ENCODE measurements at places on chromosomes 3 and 15. TPM values are rescaled to one million over a fixed set of nuclear protein-coding genes. Genes with fewer than 3 reads are reported as not detected.

GRCh38 chr15:52326756-52327155 lies 31.2 kb upstream of the MYO5C start:
- H3K27ac ChIP-seq, result no peak overlapping the region
- no peaks in the 10 kb centered on the region for H3K36me3 ChIP-seq
- H3K4me1 ChIP-seq, result no peaks in the 10 kb centered on the region
- DNase-seq, result no peak

GRCh38 chr3:108410531-108410984 lies 99.8 kb downstream of the MYH15 start:
- H3K27ac ChIP-seq, result no peak overlapping the region
- H3K27me3 ChIP-seq, result no peaks in the 10 kb centered on the region
- H3K4me1 ChIP-seq, result peaks cover 17% of the 10 kb centered on the region

- H3K27me3 ChIP-seq, result no peaks in the 10 kb centered on the region
- no peak for DNase-seq
- H3K4me1 ChIP-seq, result no peaks in the 10 kb centered on the region
- H3K36me3 ChIP-seq, result no peaks in the 10 kb centered on the region
These were observed 51.5 kb upstream of the COL6A6 start for GRCh38 chr3:130465521-130465920.

GRCh38 chr3:81261996-81262395 lies 499.4 kb downstream of the GBE1 start:
- H3K4me3 ChIP-seq, result no peak overlapping the region
- DNase-seq, result no peak
- no peaks in the 10 kb centered on the region for H3K27me3 ChIP-seq
- H3K27ac ChIP-seq, result no peak overlapping the region
- H3K4me1 ChIP-seq, result no peaks in the 10 kb centered on the region
- H3K36me3 ChIP-seq, result no peaks in the 10 kb centered on the region

GRCh38 chr3:8954938-8955763 lies 8.1 kb downstream of the RAD18 start:
- no peaks in the 10 kb centered on the region for H3K36me3 ChIP-seq
- no peak for DNase-seq
- H3K27ac ChIP-seq, result no peak overlapping the region

- peaks cover 38% of the 10 kb centered on the region for H3K4me1 ChIP-seq
- no peak for DNase-seq
- H3K4me3 ChIP-seq, result no peak overlapping the region
- no peaks in the 10 kb centered on the region for H3K27me3 ChIP-seq
- H3K36me3 ChIP-seq, result no peaks in the 10 kb centered on the region
These were observed 37.7 kb downstream of the SLMAP start for GRCh38 chr3:57793737-57794187.

GRCh38 chr3:161413127-161413854 lies 42.0 kb upstream of the SPTSSB start:
- DNase-seq, result no peak
- no peaks in the 10 kb centered on the region for H3K36me3 ChIP-seq
- H3K27me3 ChIP-seq, result no peaks in the 10 kb centered on the region
- H3K27ac ChIP-seq, result no peak overlapping the region

DNA sequence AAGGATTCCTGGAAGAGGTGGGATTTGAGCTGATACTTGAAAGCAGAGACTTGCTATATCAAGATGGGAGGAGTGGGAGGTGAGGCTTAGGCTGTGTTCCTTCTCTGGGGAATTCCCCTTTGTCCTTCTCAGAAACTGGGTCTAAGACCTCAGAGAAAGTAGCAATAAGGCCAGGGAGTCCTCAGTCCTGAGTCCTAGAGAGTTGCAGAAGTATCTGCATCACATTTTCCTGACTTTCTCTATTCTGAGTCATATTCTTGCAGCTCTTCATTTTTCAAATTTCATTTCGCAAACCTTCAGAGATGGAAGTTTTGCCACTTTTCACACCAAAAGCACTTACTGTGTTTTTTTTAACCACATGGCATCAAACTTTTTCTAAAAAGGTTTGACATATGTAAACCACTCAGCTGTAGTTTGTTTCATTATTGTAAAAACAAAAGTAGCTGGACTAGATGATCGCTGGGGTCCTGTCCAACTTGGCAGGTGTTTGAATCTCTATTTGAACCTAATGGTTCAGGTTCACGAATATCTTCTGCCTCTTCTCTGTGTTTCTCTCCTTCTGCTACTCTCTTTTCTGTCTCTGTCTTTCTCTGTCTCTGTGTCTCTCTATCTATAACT lies 21.3 kb downstream of the COLQ start:
- no peak overlapping the region for H3K27ac ChIP-seq
- no peaks in the 10 kb centered on the region for H3K36me3 ChIP-seq
- DNase-seq, result no peak
- H3K27me3 ChIP-seq, result no peaks in the 10 kb centered on the region
- H3K4me3 ChIP-seq, result no peak overlapping the region

GRCh38 chr3:122533931-122534334 lies 19.2 kb upstream of the KPNA1 start:
- H3K4me3 ChIP-seq, result no peak overlapping the region
- DNase-seq, result no peak
- H3K36me3 ChIP-seq, result peaks cover 65% of the 10 kb centered on the region
- H3K4me1 ChIP-seq, result no peaks in the 10 kb centered on the region
- H3K27me3 ChIP-seq, result no peaks in the 10 kb centered on the region

- H3K36me3 ChIP-seq, result no peaks in the 10 kb centered on the region
- no peaks in the 10 kb centered on the region for H3K4me1 ChIP-seq
- no peaks in the 10 kb centered on the region for H3K27me3 ChIP-seq
- no peak overlapping the region for H3K27ac ChIP-seq
These were observed 55.0 kb downstream of the MINDY4B start for GRCh38 chr3:150850191-150850590.

DNA sequence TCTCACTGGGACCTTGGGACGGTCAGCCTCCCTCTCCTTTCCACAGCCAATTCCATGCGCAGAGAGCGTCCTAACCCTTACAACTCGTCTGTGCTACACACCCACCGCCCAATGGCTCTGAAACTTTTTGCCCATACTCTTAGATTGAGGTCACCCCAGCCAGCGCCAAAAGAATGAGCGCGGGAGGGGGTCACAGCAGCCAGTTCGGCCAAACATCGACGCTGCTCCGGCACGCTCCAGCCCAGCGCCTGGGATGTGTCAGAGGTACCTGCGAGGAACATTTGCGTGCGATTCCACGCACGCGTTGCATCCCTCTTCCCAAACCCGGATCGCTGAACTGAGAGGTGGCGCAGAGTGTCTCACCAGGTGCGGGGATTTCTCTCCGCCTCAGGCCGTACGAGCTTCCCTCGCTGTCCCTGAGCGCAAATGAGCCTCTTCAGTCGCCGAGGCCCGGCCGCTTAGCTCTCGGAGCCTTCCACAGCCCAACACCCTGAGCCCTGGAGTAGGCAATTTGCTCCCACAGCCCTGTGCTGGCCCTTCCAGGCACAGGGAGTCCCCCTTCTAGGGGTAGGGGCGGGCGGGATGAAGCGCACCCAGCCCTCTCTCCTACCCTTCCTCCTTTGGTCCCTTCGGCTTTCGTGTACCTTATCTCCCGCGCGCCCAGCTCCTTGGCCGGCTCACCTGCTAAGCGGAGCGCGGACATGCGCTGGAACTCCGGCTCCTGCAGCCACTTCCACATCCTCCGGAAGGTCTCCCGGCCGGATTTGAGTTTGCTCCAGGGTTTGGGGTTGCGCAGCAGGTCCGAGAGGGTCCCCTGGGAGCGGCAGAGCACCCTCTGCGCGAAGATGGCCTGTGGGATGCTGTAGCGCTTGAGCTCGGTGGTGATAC lies 1.8 kb downstream of the ONECUT1 start:
- H3K27me3 ChIP-seq, result peaks cover 98% of the 10 kb centered on the region
- H3K4me1 ChIP-seq, result peaks cover 36% of the 10 kb centered on the region
- no peak overlapping the region for H3K4me3 ChIP-seq
- H3K27ac ChIP-seq, result no peak overlapping the region
- H3K36me3 ChIP-seq, result no peaks in the 10 kb centered on the region

DNA sequence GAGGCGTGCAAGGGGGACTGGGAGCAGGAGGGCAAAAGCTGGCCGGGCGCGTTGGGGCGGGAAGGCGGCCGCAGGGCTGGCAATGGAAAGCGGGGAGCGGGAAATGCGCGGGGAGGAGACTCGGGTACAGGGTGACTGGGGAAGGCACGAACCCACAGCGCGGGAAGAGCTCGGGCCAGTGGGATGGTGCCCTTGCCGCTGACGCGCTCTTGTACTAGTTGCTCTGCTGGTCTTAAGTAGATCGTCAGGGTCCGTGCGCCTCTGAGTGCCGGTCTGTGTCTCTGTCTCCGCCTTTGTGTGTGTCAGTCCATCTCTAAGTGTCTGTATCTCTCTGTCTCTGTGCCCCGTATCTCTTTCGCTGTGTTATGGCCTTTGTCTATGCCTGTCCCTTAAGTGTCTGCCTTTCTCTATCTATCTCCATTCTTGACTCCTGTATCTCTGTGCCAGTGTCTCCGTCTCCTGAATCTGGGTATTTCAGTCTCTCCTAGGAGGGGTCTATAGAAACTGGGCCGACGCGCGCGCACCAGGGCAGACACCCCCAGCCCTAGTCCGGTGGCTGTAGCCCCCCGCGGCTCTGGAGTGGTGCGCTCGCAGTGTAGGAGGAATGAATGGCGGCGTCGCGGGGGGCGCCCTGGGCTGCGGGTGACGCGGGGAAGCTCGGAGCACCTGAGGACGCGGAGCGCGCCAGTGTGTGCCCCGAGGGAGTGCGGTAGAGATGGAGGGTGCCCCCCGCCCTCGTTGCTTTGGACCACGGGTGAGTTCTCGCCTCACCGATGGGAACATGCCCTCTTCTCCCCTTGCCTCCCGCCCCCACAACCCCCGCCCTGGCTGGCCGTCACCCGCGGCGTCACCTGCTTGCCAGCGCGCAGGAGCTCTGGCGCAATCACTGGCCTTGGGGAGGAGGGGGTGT lies 756 bp upstream of the CAMK2N2 start:
- no peak overlapping the region for H3K27ac ChIP-seq
- H3K36me3 ChIP-seq, result no peaks in the 10 kb centered on the region
- peak overlapping the region; percentile 22 for H3K4me3 ChIP-seq
- peaks cover 81% of the 10 kb centered on the region for H3K27me3 ChIP-seq
- no peak for DNase-seq

GRCh38 chr3:53083521-53083920 lies 37.6 kb upstream of the SFMBT1 start:
- H3K4me3 ChIP-seq, result no peak overlapping the region
- DNase-seq, result no peak
- no peaks in the 10 kb centered on the region for H3K36me3 ChIP-seq
- H3K4me1 ChIP-seq, result no peaks in the 10 kb centered on the region

DNA sequence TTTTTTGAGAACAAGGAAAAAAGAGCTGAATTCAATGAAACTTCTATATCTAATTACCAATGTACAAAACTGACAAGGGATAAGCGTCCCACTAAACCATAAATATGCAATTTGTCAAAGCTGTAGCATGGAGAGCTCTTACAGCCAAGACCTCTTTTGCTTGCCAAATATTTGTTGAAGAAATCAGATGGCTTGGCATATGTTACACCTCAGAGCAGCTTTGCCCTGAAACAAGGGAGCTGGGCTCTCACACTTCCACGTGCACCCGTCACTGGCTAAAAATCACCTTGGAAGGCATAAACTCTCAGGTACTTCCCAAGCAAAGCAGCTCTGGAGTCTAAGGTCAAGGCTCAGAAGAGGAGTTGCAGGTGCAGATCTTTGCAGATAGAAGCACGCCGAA lies 324.7 kb upstream of the SLCO3A1 start:
- no peaks in the 10 kb centered on the region for H3K27me3 ChIP-seq
- no peak overlapping the region for H3K27ac ChIP-seq
- no peaks in the 10 kb centered on the region for H3K4me1 ChIP-seq
- DNase-seq, result no peak

DNA sequence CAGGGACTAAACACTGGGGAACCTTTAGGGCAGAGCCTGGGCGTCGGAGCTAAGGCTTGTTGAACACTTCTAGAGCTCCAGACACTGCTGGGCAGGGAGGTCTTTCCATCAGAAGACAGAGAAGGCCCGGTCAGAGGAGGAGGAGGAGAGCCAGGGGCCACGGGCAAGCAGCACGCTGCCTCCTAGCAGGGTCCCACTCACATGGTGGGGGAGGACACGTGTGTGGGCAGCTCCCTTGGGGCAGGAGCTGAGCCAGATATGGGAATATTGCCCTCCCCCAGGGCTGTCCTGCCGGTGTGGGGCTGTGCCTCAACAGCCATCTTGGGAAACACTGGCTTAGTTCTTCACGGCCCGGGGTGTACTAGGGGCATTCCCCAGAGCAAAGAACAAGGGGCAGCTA lies 89.6 kb upstream of the TLE3 start:
- H3K36me3 ChIP-seq, result no peaks in the 10 kb centered on the region
- no peak overlapping the region for H3K27ac ChIP-seq
- DNase-seq, result no peak
- H3K27me3 ChIP-seq, result no peaks in the 10 kb centered on the region
- no peak overlapping the region for H3K4me3 ChIP-seq

GRCh38 chr15:62109982-62110851 lies 43.4 kb downstream of the C2CD4A start:
- peak; percentile 31 for DNase-seq
- no peaks in the 10 kb centered on the region for H3K36me3 ChIP-seq
- H3K4me1 ChIP-seq, result peaks cover 17% of the 10 kb centered on the region
- peak overlapping the region; percentile 26 for H3K27ac ChIP-seq
- H3K4me3 ChIP-seq, result no peak overlapping the region

GRCh38 chr15:71691081-71691457 lies 119.3 kb upstream of the NR2E3 start:
- peaks cover 16% of the 10 kb centered on the region for H3K4me1 ChIP-seq
- H3K27ac ChIP-seq, result peak overlapping the region; percentile 49
- H3K36me3 ChIP-seq, result no peaks in the 10 kb centered on the region
- DNase-seq, result no peak
- no peaks in the 10 kb centered on the region for H3K27me3 ChIP-seq

DNA sequence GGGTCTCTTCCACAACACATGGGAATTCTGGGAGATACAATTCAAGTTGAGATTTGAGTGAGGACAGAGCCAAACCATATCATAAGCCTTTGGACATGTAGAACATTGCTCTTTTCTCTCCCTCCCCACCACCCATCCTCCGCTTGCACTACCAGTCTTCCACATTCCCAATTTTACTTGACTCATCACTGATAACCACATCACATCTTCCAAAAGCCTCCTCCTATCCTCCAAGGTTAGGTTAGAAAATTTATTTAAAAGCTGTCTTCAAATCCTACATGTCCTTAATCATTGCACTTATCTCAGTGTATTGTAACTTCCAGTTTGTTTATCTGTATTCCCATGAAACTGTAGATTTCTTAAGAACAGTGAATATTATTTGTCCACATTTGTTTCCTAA lies 10.4 kb downstream of the ZBED2 start:
- H3K36me3 ChIP-seq, result no peaks in the 10 kb centered on the region
- no peak overlapping the region for H3K27ac ChIP-seq
- no peaks in the 10 kb centered on the region for H3K27me3 ChIP-seq
- no peaks in the 10 kb centered on the region for H3K4me1 ChIP-seq
- DNase-seq, result no peak
- no peak overlapping the region for H3K4me3 ChIP-seq

DNA sequence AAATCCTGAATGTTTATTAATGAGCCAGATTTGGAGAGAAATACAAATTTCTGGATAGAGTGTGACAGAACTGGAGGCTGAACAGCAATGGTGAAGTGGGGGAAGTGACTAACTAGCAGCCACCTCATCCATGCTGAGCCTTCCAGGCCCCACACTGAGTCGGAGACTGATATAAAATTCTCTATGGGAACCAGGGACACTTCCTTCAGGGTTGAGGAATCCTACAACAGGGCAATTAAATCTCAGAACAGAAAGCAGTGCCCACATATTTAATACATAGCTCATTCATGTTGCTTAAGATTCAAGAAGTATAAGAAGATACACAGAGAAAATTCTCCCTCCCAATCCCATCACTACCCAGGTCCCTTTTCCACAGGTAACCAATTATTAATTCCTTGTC lies 49.3 kb downstream of the HACD2 start:
- no peak overlapping the region for H3K4me3 ChIP-seq
- H3K27me3 ChIP-seq, result no peaks in the 10 kb centered on the region
- H3K27ac ChIP-seq, result no peak overlapping the region
- DNase-seq, result no peak

The LRRIQ4 gene
- not detected for total RNA-seq

The TM4SF4 gene
- total RNA-seq, result not detected

The SPPL2A gene
- 325 TPM for total RNA-seq

The MUC13 gene
- 700 TPM for total RNA-seq
